Natural killer cell treated with Interleukin-12 subunit alpha and Interleukin-12 subunit beta and Interleukin-15 and Interleukin-18, amount 100 ng/mL, for 72 hours (primary cell): ENCODE measurements at places on chromosomes 6 and 20. TPM values are rescaled to one million over a fixed set of nuclear protein-coding genes. Genes with fewer than 3 reads are reported as not detected.

The MROH8 gene
- 2.1 TPM for total RNA-seq

The SCRT2 gene
- total RNA-seq: not detected

The UNC5CL gene
- total RNA-seq: 5.0 TPM

The RHAG gene
- total RNA-seq: not detected
